ENCODE measurements at places on chromosomes 12 and 14.

GRCh38 chr12:113996026-113996425 is 29.9 kb upstream of the RBM19 start:
- DNase-seq, result no peak

- no peak for DNase-seq
These were observed 141.6 kb upstream of the MAX start for GRCh38 chr14:65243766-65244442.

- no peak for DNase-seq
These were observed 176.3 kb downstream of the KSR2 start for GRCh38 chr12:117792471-117792870.

- no peak for DNase-seq
These were observed 183.8 kb downstream of the ACSS3 start for GRCh38 chr12:81261508-81262207.

DNA sequence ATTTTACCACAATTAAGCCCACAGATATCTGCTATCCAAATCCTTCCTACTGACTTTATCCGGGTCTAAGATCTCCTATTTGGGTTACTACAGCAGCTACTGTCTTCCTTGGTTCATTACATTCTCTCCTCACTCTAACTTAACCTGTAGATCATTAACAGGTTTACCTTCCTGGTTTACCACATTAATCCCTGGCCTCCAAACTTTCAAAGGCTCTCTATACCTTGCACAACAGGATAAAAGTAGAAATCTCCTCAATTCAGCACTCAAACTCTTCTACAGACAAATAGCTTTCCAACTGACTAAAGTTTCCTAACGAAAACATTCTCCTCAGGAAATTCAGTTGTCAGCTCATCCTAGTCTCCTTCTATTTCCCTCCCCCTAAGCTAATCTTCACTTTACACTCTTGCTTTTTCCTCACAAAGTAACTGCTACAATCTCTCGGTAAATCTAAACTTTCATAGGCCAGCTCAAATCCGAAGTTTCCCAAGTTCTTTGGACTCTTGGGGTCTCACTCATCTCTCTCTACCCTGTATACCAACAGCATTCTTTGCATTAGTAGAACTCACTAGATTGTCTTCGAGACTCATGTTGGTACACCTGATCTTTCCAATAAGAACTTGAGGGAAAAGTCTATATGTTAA is 2.7 kb downstream of the BTBD7 start:
- no peak for DNase-seq
